ENCODE measurements at places on chromosomes 16 and 17.

DNA sequence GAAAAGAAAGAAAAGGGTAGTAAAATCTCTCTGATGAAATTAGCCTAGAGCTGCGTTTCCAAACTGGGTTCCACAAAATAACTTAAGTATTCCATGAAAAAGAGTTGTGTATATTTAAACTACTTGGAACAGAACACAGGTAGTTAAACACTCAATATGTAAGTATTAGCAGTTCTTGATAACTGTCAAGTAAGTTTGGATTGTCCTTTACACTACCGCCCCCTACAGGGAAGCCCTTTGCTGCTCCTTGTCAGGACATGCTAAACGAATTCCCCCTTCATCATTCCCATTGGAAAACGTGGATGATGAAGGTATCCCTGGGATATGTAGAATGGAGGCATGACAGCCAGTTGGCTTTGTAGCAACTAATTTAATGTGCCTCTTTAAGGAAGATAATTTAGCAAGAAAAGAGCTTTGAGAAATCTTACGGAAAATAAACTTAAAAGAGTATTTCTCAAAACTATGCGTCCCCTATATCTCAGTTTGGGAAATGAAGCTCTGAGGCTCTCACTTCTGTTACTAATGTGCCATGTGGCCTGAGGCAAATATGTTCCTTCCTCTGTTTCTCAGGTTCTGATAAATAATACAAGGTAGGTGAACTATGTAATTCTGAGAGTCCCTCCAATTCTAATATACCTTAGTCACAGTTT is 18.8 kb downstream of the NCBP3 start:
- peak; percentile 55 for DNase-seq

DNA sequence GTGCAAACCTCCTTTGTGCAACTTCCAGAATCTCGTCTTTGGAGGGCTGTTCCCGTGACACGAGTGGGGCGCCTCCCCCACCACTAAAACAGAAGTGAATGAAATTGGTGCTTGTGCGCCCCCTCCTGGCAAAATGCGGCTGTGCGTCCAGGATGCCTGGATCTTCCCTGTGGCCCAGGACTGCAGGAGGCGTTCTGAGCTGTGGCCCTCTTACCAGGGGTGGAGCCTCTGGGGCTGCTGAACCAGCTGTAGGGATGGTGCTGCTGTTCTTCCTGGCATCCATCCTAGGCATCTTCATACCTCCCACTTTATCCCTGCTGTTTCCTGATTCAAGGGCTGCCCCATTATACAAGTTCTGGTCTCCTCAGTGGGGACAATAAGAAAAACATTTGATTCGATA is 18.5 kb upstream of the NAGLU start:
- peak; percentile 94 for DNase-seq

- DNase-seq, result no peak
Measured at GRCh38 chr17:82978765-82979349, 100.6 kb upstream of the METRNL start.

DNA sequence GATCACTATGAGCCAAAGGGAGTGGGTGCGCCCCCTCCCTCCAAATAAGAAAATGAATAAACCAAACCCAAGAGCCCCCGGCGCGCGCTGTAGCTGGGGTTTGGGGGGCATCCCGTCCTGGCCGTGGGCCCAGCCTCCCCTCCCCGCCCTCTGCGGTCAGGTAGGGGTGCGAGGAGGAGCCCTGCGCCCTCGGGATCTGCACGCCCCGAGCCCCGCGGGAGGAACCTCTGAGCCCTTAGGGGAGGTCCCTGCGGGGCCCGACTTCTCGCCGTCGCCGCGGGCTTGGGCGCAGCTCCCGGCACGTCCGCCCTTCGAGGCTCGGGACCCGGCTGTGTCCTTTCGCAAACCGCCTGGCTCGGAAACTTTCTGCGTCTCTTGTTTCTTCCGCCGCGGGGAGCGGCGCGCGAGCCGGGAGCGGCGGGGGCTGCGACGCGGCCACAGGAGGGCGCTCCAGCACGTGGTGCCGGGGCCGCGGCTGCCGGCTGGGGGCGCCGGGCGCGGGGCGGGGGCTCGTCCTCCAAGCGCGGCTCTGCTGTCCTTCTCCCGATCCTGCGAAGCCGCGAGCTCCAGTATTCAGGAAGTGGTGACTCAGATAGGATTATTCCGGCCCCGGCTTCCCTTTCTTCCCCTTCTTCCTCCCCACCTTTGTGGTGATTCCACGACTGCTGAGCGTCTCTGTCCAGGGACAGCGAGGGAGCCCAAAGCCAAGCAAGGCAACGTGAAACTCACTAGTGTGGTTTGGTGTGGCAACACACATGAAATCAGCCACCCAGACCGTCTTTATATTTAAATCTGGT is 1.6 kb downstream of the PITPNC1 start:
- peak; percentile 91 for DNase-seq

- DNase-seq, result no peak
Measured at GRCh38 chr16:55240888-55241287, 83.1 kb upstream of the IRX6 start.

DNA sequence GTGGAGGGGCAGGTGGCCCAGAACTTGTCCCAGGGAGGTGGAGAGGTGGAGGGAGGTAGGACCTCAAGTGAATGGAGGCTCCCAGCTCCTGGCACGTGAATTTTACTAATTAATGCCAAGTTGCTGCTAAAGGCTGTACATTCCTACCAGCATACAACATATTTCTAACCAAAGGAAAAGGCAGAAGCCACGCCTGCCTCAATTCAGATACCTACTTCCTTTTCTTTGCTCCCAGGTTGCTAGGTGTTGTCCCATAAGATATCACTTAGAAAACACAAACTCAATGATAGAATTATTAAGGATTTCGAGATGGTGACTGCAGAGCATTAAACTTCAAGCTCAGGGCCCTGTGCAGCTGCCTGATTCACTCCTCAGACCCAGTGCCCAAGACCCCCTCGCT is 20.5 kb upstream of the SMPD3 start:
- no peak for DNase-seq

- DNase-seq, result no peak
Measured at GRCh38 chr16:19884611-19885450, at the start of gene GPRC5B. GPRC5B (minus strand) TSS chr16:19884848; CDS start chr16:19872845, 12,003 bp downstream.

DNA sequence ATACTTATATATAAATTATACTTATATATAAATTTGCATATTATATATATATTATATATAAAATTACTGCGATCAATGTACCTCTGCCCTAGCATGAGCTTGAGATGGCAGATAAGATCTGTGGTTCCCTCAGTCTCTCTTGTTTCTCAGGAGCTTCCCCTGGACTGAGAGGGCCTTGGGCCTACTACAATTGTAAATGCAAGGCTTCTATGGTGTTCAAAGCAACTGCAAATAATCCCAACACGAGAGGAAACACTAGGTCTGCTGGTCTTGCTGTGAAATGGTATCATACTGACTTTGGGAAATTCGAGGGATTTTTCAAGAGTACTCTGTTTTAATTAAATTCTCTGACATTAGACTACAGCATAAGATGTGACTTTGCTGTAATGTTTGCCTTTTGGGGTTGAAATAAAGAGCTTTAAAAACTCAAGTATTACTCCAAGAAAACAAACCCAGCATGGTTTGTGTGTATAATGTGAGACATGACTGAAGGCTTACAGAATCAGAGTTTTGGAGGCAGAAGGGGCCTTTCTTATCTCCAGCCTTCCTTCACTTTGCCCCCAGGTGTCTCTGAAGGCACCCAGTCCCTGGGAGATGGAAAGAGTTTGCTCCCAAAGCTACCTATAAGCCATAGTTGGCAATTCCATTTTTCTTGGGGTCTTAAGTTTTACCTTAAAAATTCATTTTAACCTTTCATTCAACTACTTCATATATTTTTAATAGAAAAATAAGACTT is 24.2 kb downstream of the ACSM1 start:
- DNase-seq, result no peak

DNA sequence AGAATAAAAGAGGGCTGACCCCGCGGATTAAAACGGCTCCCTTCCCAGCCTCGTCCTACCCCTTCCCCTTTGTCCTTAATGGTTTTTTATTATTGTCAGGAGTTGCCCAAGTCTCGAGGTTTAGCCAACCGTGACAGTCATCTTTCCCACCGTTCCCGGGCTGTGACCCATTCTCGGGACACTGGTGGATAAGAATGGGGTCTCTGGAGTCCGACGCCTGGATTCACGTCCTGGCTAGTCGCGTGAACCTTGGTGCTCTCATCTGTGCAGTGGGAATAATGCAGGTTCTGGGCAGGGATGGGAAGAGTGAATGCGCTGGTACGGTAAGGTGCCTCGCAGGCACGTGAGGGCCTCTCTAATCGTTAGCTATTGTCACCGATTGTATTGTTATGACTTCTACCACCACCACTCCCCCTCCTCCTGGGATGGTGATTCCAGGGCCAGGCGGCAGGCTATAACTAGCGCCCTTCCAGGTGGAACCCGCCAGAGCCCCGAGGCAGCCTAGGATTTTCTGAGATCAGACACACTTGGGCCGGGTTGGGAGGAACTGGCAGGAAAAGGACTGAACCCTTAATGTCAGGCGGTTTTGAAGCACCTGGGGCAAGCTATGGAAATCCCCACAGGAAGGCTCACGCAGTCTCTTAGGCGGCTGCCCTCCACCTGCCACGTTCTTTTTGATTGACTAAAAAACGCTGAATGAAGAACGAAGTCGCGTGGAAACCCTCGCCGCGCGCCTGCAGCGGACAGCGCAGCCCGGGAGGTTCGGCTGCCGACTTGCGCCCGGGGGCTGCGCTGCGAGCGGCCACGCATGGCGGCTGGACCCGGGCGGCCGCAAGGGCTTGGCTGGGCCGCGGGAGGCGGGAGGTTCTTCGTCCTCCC is 2.7 kb downstream of the HS3ST3B1 start:
- no peak for DNase-seq

GRCh38 chr17:66533572-66533971 is 231.2 kb downstream of the PRKCA start:
- no peak for DNase-seq

GRCh38 chr16:12735805-12736204 is 67.9 kb downstream of the CPPED1 start:
- DNase-seq, result no peak

DNA sequence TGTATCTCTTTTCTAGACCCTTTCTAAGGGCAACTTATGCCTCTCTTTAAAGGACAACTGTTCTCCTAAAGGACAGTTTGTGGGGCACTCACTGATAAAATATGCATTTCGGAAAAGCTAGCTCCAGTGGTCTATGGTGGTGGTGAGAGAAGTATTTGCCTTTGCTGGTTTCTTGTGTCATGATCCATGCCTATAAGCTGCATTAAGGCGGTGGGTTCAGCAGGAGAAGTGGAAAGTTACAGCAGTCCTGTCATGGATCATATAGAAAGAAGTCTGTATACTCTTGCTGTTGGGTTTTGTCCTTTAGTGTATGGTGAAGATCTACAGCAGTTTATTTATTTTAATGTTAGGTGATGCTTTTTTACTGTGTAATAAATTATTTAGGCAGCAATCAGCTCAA is 563.9 kb upstream of the PSMD7 start:
- no peak for DNase-seq

DNA sequence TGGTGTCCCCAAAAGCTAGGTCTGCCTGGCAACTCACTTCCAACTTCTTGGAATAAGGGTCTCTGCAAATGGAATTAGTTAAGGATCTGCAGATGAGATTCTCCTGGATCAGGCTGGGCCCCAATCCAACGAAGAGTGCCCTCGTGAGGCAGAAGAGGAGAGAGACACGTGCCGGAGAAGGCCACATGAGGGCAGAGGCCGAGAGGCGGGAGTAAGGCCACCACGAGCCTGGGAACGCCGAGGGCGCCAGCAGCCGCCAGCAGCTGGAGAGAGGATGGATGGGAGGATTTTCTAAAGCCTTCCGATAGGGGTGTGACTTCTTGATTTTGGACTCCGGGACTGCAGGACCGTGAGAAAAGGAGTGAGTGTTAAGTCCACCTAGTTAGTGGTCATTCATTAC is 76.3 kb downstream of the JPH3 start:
- DNase-seq, result no peak

DNA sequence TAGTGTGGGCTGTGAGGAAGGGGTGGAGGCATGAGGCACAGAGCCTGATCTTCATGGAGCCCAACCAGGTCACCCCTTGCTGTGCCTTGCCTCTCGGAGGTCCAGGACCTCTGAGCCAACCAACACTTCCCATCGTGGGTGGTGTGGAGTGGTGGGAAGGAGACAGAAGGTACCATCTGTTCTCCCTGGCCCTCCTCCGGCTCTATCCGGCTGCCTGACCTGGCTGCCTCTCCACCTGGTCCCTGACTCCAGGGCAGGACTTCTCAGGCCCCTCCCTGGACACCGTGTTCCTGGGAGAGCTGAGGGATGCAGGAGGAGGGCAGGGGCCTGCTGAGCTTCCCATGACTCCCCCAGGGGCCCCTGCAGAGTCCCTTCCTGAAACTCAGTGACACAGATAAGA is 3.9 kb downstream of the PDK2 start:
- DNase-seq, result no peak

DNA sequence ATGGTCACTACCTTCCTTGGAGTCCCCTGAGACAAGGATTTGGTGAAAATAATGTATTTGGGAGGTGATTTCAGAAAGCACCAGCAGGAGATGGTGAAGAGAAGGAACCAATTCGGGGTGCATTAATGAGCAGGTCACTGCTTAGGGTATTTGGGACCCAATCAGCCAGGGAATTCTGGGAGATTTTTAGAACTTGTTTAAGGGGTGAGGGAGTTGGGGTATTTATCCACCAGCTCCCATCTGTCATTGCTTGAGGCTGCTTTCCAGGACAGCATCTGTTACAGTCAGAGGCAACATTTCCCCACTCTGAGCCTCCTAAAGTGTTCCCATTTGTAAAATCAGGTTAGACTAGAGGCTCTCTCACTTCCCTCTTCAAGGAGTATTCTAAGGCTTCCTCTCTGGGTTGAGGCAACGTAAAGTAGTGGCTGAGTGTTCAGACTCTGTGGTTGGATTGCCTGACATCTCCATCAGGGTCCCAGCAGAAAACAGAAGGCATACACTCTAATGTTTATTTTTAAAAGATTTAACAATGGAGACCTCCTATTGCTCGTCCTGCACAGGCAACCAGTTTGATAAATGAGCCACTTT is 60.9 kb downstream of the CLEC19A start:
- no peak for DNase-seq

DNA sequence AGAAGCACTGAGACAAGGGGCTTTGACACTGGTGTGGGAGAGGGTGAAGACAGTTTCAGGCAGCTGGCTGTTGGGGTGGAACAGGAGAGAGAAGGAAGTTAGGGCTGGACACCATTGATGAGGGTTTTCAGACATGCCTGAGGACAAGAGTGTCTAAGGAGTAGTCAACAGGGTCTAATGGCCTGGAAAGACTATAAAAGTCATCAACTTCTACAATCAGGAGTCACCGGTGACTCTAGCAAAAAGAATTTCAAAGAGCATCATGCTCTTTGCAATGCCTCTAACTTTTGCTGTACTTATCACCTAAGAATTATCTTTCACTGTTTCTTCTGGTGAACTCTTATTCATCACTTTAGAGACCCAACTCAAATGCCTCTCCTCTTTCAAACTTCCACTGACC is 213.9 kb downstream of the C16orf78 start:
- DNase-seq, result no peak

DNA sequence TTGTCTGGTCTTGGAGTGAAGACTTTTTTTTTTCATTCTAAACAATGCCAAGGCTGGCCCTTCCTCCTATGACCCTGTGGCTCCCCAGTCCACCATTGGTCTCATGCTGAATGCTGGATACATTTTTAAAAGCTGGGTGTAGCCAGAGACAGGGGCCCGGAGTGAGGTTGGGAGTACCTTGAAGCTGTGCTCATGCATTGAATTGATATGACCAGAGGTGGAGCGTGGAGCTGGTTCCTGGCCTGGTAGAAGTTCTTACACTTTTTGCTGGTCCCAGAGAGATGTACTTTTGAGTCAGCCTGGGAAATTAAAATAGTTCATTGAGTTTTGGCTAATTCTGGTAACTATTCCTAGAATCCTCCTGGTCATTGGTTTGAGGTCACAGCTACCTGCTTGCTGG is 83.6 kb downstream of the CMIP start:
- DNase-seq, result no peak

- DNase-seq, result no peak
Measured at GRCh38 chr17:43418441-43419374, 19.9 kb downstream of the ARL4D start.

All from HT-29 (cell line).